ENCODE measurements at places on chromosomes 7 and 10.

DNA sequence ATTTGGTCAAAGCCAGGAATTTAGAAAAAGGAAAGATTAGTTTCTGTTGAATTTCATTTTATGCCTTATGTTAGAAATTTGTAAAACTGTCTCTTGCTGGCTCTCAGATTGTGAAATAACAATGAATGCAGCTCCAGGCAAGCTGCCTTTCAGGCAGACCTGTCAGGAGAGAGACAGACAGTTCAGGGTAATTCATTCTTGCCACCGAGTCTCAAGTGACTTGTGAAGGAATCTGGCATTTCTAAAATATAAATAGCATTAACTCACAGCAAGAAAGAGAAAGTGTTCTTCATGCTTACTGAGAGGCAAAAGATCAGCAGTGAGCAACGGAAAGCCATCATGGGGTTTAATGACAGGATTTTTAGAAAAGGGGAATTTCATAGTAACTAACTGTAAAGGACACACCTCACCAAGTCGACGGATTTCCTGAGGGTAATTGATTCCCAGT is 442.3 kb upstream of the AKR1E2 start:
- no peak for DNase-seq

- DNase-seq = no peak
Observed at GRCh38 chr10:1178506-1178905, 122.3 kb downstream of the WDR37 start.

- DNase-seq = no peak
Observed at GRCh38 chr7:151181011-151181431, 6.0 kb downstream of the ASB10 start.

DNA sequence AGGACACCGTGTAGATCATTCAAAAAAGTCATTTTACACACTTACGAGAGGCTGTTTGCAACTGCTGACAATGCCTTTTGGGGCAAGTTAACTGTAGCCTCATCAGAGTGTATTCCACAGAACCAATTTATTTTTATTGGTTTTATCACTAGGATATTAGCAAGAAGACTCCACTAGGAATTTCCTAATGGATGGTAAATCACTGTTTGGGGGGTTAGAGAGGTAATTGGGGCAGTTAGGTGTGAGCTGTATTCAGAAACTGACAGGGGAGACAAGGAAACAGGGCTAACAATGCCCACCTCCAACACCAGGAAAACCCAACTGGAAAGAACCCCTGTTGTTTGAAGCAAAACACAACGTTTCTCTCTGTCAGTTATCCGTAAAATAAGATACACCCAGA is 383.0 kb upstream of the SHH start:
- DNase-seq = no peak

GRCh38 chr7:33310546-33310945 is 181.2 kb downstream of the BBS9 start:
- no peak for DNase-seq

GRCh38 chr7:102180727-102181126 is 105.9 kb upstream of the SH2B2 start:
- no peak for DNase-seq

GRCh38 chr10:49541762-49542161 is 2.8 kb upstream of the ERCC6 start:
- no peak for DNase-seq

GRCh38 chr10:32210306-32211045 is 136.5 kb downstream of the EPC1 start:
- DNase-seq = peak; percentile 56

DNA sequence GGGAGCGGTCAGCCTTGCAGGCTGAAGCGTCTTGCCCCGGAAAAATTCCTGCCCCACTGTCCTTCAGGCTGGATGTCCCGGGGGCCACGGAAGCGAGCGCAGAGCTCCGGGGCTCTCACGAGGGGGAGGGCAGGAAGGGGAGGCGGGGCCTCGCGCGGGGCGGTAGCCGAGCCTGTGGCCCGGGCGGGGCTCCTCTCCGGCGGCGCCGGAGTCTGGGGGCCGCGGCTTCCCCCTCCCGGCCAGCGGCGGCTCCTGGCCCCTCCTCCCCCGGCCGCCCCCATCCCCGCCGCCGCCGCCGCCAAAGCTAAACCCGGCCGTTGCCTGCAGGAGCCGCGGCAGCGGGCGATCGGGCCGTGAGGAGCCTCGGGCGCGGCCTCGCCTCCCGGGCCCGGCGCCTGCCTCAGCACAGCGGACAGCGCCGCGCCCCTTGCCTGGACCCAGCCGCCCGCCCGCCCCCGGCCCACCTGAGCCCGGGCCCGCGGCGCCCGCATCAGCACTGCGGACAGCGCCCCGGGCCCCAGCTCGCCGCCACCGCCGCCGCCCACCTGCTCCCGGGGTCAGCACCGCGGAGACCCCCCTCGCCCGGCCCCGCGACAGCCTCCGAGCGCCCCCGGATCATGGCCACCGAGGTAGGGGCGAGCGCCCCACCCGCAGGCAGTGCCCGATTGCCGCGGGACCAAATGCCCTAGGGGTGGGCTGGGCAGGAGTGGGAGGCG is at the start of gene GOLGA7B:
GOLGA7B (plus strand) TSS at position 157 of the 716 bp plus-strand sequence; CDS start at position 618, 461 bp downstream.
- DNase-seq = peak; percentile 80

- DNase-seq = peak; percentile 76
Observed at GRCh38 chr7:151759591-151760042, 117.3 kb downstream of the PRKAG2 start.

DNA sequence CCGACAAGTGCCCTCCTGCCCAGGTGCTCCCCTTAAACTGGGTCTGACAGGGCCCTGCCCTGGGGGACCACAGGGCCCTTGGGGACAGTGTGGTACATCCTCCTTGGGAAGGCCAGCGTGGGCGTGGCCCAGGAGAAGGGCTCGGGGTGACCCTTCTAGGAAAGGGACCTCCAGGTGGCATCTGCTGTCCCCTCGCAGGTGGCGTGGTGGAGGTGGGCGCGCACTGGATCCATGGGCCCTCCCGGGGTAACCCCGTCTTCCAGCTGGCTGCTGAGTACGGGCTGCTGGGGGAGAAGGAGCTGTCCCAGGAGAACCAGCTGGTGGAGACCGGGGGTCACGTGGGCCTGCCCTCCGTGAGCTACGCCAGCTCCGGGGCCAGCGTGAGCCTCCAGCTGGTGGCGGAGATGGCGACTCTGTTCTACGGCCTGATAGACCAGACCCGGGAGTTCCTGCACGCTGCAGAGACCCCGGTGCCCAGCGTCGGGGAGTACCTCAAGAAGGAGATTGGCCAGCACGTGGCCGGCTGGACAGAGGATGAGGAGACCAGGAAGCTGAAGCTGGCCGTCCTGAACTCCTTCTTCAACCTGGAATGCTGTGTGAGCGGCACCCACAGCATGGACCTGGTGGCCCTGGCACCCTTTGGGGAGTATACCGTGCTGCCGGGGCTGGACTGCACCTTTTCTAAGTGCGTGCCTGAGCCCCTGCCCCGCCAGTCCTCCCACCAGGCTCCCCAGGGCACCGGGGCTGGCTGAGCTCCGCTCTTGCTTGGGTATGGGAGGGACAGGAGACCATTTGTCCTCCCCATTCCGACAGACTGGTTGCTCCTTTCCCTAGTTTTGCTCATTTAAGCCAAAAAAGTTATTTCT is 972 bp downstream of the PAOX start:
- no peak for DNase-seq

DNA sequence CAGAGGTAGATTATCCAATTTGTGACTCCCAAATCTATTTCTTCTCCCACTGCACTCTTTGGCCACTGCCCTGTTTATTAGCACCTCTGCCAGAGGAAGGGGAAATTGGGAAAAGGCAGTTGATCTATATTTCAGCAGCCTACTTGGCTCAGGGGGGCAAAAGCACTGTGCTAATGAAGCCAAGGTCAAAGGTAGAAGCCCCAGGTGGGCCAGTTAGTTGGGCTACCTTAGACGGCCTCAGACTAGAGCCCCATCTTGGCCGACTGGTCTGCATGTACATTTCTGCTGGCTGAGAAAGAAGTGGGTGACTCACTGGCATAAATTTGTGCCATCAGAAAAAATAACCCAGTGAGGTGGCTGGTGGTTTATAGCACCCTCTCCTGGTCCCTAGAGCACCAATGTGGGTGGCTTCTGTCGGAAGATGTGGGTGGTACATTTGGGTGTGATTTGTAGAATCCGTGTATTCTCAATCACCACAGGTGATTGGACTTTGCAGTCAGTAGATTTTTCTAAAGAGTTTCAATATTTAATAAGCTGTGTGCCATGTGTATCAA is 293.3 kb upstream of the MKI67 start:
- no peak for DNase-seq

DNA sequence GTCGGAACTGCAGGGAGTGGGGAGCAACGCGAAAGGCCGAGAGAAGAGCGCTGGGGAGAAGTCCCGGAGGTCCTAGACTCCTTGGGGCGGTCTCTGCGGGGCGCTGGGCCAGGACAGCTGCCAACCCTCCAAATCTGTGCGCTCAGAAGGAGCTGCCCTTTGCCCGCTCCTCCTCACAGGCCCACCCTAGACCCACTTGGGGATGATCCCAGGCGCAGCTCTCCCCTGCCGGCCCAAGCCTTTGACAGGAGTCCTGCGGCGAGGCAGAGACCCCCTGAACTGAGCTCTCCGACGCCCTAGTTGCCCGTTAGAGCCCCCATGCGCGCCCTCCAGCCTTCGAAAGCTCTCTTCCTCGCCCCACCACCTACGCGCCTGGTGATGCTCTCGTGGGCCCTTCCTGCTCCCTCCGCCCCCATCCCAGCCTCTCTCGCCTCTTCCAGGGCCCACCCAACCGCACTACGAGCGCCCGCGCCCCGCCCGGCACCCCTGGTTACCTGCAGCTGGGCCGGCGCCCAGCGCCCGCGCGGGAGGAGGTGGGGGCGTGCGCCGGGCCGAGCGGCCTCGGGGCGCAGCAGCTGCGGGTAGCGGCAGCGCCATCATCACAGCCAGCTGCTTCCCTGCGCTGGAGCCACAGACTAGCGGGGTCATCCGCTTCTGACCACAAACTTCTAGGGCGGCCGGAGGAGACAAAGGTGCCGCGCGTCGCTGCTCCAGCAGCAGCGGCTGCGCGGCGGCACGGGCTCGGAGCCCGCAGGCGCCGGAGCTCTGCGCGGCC is 353.4 kb downstream of the DNAJB6 start:
- DNase-seq = no peak

- DNase-seq = no peak
Observed at GRCh38 chr7:38413784-38414183, 140.3 kb upstream of the TARP start.

DNA sequence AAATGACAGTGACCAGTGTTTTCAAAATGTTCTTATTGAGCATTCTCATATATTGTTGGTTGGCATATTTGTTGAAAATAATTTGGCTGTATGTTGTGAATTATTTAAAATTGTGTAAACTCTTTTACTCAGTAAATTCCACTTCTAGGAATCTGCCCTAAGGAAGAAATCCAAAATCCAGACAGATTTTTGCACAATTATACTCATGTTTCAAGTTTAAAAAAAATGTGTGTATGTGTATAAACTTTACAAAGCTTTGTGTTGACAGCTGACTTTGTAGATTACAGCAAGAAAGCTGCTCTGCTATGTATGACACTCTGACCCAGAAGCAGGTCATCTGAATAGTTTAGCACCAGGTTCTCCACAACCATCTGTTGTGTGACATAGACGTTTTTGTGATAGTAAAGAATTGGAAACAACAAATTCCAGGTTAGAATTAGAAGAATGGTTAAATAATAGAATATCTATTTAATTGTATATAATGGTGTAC is 21.6 kb downstream of the KIFBP start:
- no peak for DNase-seq

DNA sequence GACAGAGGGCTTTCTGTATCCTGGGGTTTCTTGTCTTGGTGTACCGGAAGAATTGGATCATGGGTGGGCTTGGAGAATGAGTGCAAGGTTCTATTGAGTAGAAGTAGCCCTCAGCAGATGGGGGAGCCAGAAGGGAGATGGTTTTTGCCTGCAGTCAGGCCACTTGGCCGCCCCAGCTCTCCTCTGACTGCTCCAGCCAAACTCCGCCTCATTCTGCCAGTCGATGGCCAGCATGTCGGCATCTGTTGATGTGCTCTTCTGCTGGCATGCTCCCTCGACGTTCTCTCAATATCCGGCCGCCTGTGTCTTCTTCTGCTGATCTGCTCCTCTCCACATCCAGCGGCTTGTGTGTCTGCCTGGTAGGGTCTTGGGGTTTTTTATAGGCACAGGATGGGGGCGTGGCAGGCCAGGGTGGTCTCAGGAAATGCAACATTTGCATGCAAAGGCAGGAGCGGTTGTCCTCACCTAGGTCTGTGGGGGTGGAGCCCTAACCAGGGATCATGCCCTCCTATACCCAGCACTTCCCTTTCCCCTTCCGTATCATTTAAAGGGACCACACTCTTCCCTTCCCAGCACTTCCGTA is 40.2 kb upstream of the TNS3 start:
- no peak for DNase-seq

DNA sequence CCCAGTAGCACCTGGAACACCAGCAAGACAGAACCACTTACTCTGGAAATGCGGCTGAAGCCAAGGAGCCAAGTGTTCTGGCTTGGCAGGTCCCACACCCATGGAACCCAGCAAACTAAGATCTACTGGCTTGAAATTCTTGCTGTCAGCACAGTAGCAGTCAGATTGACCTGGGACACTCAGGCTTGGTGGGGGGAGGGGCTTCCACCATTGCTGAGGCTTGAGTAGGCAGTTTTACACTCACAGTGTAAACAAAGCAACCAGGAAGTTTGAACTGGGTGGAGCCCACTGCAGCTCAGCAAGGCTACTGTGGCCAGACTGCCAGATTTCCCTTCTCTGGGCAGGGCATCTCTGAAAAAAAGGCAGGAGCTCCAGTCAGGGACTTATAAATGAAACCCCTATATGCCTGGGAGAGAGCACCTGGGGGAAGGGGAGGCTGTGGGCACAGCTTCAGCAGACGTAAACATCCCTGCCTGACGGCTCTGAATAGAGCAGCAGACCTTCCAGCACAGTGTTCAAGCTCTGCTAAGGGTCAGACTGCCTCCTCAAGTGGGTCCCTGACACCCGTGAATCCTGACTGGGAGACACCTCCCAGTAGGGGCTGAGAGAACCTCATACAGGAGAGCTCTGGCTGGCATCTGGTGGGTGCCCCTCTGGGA is 121.2 kb downstream of the MTERF1 start:
- DNase-seq = peak; percentile 69

GRCh38 chr7:135195156-135195555 is 16.2 kb downstream of the WDR91 start:
- DNase-seq = no peak

GRCh38 chr7:70132226-70132851 is 534.1 kb downstream of the AUTS2 start:
- DNase-seq = no peak

- DNase-seq = peak; percentile 67
Observed at GRCh38 chr10:72337039-72337629, 17.6 kb downstream of the DNAJB12 start.

DNA sequence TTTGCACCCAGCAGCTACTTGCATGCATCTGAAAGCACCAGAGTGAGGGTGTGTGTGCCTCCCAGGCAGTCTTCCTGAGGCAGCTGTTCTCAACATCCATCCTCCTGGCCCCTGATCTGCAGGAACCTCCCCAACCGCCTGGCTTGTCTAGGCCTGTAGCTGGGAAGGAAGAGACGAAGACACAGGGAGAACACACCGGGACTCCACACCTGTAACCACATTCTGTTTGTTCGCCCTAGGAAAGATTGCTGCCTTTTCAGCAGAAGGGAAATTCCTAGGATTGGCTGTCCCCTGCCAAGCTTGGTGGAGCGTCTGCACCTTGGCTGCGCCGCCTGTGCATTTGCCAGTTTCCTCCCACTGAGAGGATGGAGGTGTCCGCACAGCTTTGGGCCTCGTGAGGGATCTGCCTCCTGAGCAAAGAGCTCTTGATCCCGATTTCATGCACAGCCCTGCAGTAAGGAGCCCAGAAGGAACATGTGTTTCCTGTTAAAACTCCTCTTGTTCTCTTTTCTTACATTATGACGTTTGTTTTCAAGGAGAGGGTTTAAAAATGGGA is 154.6 kb downstream of the TPST1 start:
- DNase-seq = no peak
